ENCODE measurements at places on chromosomes 1 and 21. TPM values are rescaled to one million over a fixed set of nuclear protein-coding genes. Genes with fewer than 3 reads are reported as not detected.

DNA sequence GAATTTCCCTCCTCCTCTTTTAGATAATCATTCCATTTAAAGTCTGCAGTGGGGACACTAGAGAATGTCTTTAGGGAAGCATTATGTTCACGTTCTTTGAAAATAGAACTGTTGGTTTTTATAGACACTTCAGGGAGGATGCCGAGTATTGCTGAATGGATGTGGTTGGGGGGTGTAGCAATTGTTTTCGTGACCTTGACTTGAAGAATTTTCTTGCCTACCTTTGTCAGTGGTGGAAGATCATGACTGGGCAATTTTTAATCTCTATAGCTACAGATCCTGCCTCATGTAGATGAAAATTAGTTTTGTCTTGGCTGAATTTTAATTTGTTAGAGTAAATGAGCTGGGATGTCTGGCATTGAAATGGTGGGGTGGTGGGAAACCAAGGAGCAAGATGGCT is 3.8 kb downstream of the SMG7 start:
- DNase-seq: no peak

DNA sequence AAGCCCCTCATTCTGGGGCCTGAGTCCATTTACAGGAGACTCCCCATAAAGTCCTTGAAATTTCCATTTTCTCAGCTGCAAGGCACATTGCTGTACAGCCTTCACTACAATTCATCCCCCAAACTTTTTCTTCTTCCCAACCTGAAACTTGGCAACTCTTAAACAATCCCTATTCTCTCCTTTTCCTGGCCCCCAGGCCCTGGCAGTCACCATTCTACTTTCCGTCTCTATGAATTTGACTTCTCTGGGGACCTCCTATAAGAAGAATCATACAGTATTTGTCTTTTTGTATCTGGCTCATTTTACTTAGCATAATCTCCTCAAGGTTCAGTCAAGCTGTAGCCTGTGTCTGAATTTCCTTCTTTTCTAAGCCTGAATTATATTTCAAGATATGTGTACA is 332.9 kb downstream of the PCP4 start:
- DNase-seq: no peak

GRCh38 chr21:37939838-37940237 is 23.6 kb upstream of the KCNJ6 start:
- DNase-seq: no peak

DNA sequence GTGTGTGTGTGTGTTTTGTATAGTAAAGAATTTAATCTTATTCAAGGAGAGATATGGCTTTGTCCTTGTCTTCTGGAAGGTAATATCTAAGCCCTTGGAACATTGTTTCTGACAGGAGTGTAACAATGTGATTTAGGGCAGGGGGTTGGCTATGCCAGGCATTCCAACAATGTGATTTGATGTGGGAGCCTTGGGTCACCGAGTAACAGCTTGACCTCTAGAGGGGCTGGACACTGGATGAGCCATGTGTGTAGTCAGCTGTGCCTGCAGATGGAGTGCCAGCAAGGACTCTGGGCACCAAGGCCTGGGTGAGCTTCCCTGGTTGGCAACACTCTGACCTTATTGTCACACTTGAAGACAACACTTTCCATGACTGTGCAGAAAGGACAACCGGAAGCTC is 336.1 kb upstream of the ZP4 start:
- no peak for DNase-seq

- DNase-seq: no peak
These were observed 723 bp upstream of the GNAI3 start for GRCh38 chr1:109547463-109548320.

DNA sequence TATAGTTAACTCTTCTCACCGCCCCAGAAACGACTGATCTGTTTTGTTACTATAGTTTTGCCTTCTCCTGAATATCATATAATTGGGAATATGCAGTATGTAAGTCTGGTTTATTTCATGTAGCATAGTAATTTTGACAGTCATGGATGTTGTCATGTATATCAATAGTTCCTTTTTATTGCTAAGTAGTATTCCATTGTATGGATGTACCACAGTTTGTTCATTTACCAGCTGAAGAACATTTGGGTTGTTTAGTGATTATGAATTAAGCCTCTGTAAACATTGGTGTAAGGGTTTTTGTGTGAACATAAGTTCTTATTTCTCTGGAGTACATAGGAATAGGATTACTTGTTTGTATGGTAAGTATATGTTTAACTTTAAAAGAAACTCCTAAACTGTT is 55.5 kb downstream of the ACTL8 start:
- no peak for DNase-seq

GRCh38 chr1:8315573-8316475 is 2.1 kb upstream of the SLC45A1 start:
- no peak for DNase-seq

- peak; percentile 56 for DNase-seq
These were observed 650 bp downstream of the VANGL1 start for GRCh38 chr1:115642168-115643072.

DNA sequence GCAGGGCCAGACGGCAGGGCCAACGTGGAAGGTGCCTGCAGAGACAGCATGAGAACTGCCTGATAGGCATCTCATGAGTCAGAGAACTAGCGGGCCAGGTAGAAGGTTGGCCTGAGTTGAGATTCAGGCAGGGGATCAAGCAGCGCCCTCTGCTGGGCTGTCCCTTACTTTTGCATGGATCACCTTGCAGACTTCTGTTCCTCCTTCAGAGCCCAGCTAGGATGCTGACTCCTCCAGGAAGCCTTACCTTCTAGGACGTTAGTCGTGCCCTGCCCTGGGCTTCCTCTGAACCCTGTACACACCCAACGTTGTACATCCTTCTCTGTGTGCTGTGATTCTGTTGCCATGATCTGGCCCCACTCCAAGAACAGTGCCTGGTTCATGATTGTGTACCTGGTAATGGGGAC is 231.3 kb upstream of the VAMP3 start:
- peak; percentile 42 for DNase-seq

DNA sequence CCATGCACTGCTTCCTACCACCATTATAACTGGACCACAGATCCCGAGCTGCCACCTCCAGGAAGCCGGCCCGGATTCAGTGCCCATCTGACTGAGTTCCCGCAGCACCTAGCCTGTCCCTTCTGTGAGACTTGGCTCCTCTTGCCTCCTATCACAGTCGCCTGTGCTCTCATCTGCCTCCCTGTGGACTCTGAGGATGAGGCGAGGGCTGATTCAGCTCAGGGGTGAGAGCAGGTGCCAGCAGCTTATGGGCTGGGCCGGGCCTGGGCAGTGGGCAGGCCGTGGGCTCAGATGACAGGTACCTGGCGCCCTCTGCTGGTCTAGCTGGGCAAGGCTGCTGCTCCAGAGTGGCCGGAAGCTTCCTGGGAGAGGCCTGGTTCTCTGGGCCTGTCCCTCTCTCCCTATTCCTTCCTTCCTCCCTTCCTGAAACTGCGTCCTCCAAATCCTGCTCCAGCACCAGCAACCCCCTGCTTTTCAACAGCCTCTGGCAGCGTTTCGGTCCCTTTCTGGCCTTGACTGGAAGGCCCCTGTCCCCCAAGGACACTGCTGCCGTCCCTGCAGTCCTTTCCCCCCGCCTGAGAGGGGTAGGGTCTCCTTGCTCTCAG is 17.3 kb upstream of the PCSK9 start:
- DNase-seq: peak; percentile 93

DNA sequence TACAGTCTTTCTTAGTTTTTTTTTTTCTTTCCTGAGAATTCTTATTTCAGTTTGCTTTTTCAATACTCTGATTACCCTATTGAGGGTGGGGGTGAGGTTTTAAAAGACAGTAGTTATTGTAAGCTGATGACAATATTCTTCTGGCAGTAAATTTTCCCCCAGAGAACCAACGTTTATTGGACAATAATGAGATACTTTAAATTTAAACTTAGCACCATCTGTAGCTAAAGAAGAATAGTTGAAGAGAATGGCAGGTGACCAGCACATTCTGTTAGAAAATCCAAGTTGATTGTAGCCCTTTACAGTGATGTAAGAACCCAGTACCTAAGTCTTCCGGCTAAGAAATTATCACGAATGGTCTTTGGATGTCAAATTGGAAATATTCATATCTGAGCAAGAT is 364.6 kb upstream of the LYPLAL1 start:
- DNase-seq: no peak

- no peak for DNase-seq
These were observed 30.4 kb upstream of the FMO1 start for GRCh38 chr1:171217658-171218443.

DNA sequence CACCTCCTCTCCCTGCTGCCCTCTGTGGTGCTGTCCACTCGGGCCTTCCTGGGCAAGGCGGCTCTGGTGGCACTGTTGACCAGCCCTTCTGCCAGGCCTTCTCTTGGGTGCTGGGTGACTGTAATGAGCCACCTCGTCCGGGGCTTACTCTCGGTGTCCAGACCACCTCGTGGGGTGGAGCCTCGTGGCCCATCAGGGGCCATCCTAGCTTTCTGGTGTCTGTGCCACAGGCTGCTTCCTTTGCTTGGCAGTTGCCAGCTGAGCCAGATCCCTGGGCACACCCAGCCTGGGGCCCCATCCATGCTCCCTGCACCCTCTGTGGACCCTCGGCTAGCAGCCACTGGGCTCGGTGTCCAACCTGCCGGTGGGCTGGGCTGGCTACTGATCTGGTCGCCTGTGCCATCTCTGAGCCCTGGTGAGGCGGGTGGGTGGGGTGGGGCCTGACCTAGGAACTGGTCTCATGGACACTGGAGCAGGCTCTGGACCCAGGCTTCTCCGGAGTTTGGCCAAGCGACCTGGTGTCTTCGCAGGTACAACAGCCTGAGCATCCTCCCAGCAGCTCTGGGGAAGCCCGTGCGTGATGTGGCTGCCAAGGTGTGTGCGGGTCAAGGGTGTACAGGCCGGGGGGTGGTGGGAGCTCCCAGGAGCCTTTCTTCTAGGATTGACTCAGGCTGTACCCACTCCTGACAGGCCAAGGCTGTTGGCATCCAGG is 1.4 kb downstream of the PRXL2B start:
- no peak for DNase-seq

DNA sequence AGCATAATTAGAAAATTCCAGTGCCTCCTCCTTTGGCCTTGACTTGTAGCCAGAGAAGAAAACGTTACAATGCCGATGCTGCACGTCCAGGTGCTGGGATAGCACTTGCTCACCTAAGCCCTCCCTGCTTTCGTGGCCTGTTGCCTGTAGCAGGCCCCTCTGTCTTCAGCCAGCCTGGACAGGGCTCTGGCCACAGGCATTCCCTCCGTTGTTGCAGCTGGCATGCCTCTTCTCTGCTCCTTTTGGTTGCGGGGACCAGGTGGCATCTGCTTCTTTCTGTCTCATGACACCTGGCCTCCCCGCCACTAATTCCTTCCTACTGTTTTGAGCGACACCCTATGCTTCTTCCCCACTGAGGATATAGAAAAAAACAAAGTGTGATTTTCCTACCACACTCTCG is 54.6 kb upstream of the MORC3 start:
- DNase-seq: no peak

GRCh38 chr1:63366908-63367214 is 566 bp upstream of the ALG6 start:
- no peak for DNase-seq

- no peak for DNase-seq
These were observed 198.6 kb downstream of the GRIK3 start for GRCh38 chr1:36835696-36836095.

DNA sequence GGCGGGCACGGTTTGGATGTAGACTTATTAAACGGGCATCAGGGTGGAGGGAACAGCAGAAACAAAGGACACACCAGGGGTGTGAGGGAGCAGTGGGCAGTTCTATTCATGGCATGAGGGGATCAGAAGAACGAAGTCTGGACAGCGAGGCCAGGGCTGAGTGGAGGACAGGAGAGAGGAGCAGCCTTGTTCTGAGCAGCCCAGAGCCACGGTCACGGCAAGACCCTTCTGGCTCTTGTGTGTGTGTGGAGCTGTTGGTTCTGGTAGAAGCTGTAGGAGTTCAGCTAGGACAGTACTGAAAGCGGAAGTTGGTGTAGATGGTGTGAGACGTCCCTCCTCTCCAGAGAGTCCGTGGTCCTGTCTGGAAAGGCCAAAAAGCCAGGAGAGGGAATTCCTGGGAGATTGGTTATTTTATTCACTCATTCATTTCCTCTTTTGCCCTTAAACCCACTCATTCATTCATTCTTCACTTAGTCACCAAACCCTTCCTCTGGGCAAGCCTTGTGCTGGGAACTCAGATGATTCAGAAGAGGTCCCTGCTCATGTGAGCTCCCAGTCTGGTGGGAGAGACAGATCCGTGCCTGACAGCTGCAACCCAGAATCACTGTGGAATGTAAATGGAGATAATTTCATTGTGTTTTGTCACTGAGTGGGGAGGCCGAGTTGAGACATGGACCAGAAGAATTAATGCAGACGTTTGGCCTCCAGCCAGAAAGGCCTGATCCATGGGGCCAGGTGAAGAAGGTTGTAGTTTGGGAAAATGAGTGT is 4.1 kb upstream of the ACOT11 start:
- peak; percentile 85 for DNase-seq

DNA sequence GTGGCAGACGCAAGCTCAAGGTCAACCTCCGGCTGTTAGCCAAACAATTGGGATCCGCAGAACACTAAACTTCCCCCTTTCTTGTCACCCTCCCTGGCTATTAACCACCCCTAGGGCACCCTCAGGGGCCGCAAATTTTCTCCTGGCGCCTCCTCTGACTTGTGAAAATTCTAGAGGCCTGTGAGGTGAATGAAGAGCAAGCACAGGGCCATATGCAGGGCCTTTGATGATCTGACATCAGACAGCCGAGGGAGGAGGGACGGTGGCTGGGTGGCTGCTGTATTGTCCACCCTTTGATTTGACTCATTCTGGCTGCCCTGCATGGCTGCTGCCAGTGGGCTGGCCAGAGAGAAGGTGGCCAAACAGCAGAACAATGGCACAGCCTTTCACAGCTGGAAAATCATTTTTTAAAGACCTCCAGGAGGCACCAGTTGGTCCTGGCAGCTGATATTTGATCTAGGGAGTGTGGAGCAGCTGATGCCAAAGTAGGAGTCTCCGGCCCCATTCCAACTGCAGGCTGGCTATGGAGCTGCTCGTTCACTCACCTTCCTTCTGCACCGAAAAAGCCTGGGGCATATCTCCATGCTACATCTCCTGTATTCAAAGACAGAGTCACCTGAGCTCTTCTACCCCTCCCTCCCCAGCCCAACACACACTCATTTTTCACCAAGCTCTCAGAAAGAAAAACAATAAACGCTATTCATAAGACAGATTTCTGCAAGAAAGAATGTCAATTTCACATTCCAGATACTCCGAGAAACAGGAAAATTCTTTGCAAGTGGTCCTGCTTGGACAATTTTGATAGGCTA is 44.9 kb upstream of the BARHL2 start:
- DNase-seq: no peak

GRCh38 chr1:202580619-202581018 is 129.6 kb downstream of the SYT2 start:
- DNase-seq: no peak

Gene PODN
- not detected for total RNA-seq

Gene NIBAN1
- 27.6 TPM for total RNA-seq

Gene IL22RA1
- total RNA-seq: 0.33 TPM

Gene BRDT
- not detected for total RNA-seq
